ENCODE measurements at places on chromosomes 1 and 21. TPM values are rescaled to one million over a fixed set of nuclear protein-coding genes. Genes with fewer than 3 reads are reported as not detected.

Gene KCNT2
- 1.2 TPM for total RNA-seq

Gene CHI3L1
- 1.5 TPM for total RNA-seq

Gene PRKACB
- total RNA-seq = 13.7 TPM

Gene ECM1
- total RNA-seq = 6.0 TPM

Measured in kidney epithelial cell (primary cell).